ENCODE measurements at places on chromosomes 7 and 10. TPM values are rescaled to one million over a fixed set of nuclear protein-coding genes. Genes with fewer than 3 reads are reported as not detected.

DNA sequence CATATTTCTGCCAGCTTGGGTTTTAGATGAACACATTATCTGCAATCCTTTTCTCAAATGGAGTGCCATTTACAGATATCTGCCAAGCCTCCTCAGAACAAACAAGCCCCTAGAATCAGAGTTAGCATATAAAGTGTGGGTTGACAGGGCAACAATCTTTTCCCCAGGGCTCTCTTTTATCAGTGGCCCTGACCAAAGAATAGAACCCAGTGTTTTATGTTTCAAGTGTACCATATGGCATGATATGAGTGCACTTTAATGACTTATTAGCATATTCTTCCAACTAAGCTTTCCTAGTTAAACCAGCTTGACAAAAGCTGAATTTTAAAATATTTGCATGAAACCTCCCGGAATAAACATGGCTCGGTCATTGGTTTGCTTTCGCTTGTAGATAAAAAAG, 57.3 kb downstream of the EVX1 start:
- no peak for DNase-seq

- peak; percentile 18 for DNase-seq
Measured at GRCh38 chr7:149285603-149286002, 23.6 kb downstream of the ZNF783 start.

GRCh38 chr10:385571-386300, 250.5 kb downstream of the ZMYND11 start:
- no peak for DNase-seq

DNA sequence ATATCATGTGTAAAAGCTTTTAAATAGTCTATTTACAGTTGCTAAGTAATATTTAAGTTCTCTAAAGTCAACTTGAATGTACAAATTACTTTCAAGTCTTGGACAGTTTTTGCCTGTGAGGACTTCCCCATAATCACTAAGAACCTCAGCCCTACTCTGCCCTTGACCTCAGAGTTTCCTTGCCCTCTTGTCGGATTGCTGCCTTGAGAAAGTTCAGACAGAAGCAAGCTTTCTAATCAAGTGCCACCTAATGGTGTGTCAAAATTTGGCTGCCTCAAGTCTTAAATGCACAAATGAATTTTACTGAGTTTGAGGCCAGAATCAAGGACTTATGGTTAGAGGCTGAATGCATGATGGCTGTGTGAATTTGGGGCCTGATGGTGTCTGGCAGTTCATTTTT, 88.3 kb upstream of the KAT6B start:
- DNase-seq = no peak

DNA sequence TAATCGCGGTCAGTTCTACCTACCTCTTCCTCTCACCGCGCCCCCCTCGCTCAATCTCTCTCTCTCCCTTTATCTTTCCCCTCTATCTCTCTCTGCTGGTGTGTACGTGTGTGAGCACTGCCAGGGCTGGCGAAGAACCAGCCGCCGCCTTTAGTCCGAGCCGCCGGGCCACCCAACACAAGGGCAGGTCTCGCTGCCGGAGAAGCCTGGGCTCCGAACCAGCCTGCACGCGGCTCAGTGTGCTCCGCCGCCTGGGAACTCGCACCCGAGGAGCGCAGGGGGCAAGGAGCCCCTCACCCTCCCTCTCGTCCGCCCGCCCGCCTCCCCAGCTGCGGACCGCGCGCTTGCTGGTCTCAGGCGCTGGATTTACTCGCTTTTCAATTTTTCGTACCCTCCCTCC, 1.7 kb downstream of the NXPH1 start:
- DNase-seq = no peak

- DNase-seq = no peak
Measured at GRCh38 chr7:30114536-30115238, 20.1 kb upstream of the MTURN start.

- DNase-seq = peak; percentile 14
Measured at GRCh38 chr7:115707258-115708012, 323.1 kb downstream of the TFEC start.

DNA sequence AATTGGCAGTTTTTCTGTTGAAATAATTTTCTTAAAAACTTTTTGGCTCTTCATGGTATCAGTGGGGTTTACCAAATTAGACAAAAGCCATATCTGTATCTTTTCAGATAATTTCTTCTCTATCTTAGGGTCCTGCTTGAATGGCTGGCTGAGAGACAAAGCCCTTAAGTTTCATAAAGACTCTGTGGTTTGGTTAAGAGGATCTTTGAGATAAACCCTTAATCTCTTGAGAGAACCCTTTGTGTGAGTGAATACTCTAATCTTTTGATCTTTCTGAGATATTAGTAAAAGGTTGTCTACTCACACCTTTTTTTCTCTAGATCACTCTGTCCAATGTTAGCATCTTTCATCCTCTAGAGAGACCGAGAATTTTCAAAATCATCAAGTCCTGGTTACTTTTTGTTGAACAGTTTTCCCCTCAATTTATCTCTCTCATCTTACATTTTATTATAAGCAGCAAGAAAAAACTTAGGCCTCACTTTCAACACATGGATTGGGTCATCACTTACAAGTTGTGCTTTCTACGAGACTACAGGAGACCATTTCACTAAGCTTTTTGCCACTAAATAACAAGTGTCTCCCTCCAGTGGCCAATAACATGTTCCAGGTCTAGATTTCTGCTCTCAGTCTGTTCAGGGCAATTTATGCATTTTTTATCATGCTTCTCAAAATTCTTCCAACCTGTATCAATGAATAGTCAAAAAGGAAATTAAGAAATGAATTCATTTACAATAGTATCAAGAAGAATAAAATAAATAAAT, 28.4 kb downstream of the DNAJC9 start:
- no peak for DNase-seq

DNA sequence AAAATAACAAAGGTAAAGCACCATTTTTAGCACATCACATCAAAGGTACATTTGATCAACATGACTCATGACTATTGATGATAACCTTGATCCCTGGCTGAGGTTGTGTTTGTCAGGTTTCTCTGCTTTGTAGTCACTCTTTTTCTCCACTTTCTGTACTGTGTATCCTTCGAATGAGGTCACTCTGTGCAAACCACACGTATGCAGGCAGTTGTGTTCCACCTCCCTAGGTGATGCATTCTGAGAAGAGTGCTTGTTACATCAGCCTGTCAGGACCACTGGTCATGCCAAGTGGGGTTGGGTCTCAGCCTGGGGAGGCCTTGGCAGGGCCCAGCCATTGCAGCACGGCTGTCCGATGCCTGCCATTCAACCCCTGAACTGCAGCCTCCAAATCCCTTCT, 62.8 kb upstream of the GJD4 start:
- no peak for DNase-seq

DNA sequence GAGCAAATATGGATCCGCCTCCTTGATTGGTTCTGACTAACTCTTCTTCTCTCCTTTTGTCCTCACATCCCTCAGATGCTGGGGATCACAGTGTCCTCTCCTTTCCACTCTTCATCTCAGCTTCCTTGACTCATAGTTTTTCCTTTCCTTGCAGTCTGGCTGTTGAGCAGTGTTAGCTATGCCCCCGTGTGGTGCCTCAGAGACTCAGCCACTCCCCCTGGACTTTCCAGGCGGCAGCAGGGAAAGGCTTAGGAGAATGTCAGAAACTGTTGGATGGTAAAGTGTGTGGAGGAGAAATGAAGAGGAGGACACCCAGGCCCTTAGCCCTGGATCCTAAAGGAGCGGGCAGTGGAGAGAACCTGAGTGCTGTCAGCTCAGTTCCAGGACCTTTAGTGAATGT, 267.5 kb downstream of the CELF2 start:
- no peak for DNase-seq

DNA sequence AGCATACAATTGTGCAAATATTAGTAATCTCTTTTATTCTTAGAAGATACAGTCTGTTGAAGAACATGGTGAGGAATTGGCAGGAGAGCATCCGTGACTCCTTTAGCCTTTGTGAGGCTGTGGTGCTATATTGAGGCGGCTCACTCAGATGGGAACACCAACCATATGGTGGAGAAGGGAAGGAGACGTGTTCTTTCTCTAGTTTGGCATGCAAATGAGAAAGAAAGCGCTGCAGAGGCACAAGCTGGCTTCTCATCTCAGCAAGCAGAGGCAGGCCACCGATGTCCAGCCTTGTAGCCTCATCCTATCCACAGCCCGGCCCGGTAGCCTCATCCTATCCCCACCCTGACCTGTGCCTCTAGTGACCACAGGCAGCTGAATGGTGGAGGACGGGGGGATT, 288.3 kb downstream of the CAMK1D start:
- no peak for DNase-seq

DNA sequence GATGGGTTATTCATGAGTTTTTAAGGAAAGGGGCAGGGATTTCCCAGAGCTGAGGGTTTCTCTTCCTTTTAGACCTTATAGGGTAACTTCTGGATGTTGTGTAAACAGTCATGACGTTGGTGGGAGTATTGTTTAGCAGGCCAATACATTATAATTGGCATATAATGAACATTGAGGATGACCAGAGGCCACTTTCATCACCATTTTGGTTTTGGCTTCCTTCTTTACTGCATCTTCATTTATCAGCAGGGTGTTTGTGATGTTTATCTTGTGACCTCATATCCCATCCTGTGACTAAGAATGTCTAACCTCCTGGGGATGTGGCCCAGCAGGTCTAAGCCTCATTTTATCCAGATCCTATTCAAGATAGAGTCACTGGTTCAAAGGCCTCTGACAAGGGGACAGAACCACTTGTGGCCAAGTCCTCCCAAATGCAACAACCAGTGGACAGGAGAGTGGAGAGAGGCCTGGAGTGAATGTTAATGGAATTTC, 77.3 kb upstream of the RPA3 start:
- no peak for DNase-seq

- no peak for DNase-seq
Measured at GRCh38 chr10:132726194-132726593, 59.8 kb downstream of the NKX6-2 start.

GRCh38 chr10:109261231-109261630, 662.1 kb downstream of the XPNPEP1 start:
- no peak for DNase-seq

- no peak for DNase-seq
Measured at GRCh38 chr10:92042541-92042940, 119.0 kb downstream of the BTAF1 start.

- peak; percentile 76 for DNase-seq
Measured at GRCh38 chr7:47588704-47589225, 6.9 kb upstream of the TNS3 start.

FAM180A gene
- 1.2 TPM for total RNA-seq

CYP2C9 gene
- total RNA-seq = 15.2 TPM

CYP26C1 gene
- total RNA-seq = not detected

STEAP4 gene
- 2.6 TPM for total RNA-seq

C10orf62 gene
- total RNA-seq = not detected
